T-cell (primary cell): ENCODE measurements at places on chromosomes 1 and 21.

DNA sequence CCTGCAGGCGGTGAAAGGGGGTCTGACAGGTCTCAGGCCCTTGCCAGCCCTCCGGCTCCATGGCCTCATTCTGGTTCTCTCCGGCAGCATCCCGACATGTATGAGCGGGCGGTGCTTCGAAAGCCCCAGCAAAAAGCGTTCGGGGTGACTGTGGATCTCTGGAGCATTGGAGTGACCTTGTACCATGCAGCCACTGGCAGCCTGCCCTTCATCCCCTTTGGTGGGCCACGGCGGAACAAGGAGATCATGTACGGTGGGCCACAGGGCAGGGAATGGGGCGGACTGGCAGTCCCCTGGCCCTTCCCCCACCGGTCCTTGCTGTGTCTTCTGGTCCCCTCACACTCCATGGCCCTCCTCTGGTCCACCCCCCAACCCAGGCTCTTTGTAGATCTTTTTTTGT is 6.3 kb downstream of the IKBKE start:
- DNase-seq, result no peak

DNA sequence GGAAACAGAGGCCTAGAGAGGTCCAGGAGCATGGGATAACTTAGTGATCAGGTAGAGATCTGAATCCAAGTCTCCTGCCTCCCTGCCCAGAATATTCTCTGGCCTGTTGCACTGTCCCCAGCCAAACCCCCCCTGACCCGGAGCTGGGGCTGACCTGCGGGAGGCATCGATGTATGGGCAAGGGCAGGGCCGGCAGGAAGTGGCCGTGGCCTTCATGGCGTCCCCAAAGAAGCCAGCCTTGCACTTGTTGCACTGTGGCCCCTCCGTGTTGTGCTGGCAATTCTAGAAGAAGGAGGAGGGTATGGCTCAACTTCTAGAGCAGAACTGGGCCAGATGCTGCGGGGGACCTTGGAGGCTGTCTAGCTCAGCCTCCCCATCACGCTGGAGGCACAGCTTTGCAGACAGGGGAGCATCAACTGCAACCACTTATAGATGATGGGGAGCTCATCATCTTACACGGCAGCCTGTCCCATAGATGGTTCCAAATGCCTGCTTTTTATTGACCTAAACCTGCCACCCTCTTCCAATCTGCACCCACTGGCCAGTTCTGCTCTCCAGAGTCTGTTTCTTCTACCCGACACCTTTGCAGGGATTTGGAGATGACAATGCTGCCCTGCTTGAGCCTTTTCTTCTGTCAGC is 58.2 kb downstream of the HSPG2 start:
- no peak for DNase-seq

DNA sequence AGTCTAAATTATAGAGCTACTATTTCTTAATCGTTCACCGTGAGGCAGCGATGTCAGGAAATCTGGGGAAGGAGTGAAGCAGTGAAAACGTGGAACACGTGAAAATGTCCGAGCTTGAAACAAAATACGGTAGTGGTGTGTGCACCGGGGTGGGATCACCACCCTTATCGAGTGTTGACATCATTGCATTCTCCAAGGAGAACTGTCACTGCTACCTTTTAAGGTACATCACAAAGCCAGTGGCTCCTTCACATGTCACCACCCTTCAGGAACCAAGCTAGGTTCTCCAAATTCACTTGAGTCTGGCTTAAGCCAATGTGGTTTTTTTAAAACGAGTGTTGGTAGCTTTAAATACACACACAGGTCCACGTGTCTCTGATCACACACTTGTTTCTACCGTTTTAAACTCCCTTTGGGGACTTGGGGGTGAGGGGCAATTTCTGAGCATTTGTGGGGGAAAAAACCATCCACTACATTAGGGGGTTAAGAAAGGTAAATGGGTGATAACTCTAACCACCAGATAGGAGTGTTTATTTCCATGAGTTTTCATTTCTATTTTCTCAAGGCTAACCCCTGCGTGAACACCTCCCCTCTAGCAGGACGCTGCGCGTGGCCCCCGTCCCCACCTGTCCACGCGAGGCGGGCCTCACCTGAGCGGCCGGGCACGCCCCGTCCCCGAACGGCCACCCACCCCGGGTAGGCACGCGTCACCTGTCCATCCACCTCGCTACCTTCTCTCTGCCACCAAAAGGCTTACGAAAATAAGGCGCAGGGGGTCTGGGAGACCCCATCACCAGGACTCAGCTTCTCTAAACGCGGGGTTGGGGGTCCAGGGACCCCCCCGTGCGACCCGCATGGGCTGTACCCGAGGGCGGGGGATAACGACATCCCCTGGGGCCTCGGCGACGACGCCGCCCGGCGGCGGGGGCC is 978 bp downstream of the PRDM15 start:
- peak; percentile 6 for DNase-seq

GRCh38 chr1:183242556-183242955 is 56.5 kb downstream of the LAMC2 start:
- no peak for DNase-seq

DNA sequence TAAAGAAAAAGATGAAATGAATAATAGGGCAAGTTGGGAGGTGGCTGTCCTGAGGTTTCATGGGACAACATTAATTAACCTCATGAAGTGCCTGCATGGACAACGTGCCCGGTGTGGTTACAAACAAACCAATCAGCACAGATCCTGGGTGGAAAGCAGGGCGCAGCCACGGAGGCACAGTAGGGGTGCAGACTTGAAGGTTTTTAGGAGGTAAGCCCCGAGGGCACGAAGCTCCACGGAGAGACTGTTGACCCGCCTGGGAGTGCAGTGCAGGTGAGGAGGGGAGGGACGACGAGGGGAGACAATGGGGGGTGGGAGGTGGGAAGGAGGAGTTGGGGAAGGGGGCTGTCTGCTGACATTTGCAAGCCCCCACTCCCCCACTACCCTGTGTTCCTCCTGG is 2.3 kb upstream of the RIPK4 start:
- no peak for DNase-seq

DNA sequence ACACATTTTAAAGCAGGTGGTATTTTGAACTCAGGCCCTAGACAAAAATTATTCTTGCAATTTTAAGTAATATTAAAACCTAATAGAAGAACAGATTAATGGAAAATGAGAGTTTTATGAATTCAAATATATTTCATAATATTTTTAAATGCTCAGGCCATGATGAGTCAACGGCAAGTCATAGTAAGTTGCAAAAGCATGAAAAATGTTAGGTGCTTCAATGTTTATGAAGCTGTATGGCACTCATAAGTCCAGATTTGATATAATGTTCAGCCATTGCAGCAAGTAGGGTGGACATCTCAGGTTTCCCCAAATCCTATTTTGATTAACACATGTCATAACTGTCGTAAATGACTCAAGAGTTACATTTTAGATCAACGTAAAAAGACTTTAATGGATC is 112.6 kb downstream of the GRIK1 start:
- no peak for DNase-seq

GRCh38 chr21:46253610-46254124 is 25.1 kb upstream of the LSS start:
- DNase-seq, result peak; percentile 69

DNA sequence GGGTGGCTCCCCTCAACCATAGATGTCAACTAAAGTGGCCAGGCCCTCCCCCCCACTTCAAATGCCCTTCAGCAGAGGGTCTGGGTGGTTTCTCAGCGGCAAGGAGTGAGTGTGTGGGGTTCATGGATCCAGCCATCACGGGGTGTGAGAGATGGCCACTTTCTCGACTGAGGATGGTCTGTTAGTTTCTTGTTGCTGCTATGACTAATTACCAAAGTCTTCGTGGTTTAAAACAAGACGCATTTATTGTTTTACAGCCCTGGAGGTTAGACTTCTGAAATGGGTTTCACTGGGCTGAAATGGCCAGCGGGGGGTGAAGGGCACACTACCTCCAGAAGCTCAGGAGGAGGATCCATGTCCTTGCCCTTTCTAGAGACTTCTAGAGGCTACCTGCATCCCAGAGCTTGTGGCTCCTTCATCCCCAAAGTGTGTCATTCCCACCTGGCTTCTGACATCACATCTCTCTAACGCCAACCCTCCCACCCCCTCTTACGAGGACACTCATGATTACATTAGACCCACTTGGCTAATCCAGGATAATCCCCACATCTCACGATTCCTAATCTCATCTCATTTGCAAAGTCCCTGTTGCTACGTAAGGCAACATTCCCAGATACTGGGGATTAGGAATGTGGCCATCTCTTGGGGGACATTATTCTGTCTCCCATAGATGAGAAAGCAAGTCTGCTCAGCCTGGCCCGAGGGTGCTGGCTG is 53.0 kb downstream of the EPHB2 start:
- no peak for DNase-seq

DNA sequence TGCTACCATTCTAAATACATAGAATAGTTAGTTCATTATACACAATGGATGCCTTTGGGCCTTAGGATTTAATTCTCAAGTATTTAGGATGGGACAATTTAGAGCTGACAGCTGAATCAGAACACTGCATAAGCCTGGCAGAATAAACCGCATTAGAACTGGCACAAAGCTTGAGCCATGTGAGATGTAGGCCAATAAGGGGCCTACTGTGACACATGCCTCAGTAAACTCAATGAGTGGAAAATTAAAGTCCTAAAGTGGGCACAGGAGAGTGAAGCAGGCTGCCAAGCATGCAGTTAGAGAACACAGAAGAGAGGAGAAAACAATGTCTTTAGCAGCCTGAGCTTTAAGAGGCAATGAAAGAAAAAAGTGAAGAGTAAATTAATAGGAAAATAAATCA is 24.3 kb downstream of the SCYL3 start:
- no peak for DNase-seq

GRCh38 chr1:202056644-202057334 is 46.4 kb downstream of the ELF3 start:
- DNase-seq, result no peak

DNA sequence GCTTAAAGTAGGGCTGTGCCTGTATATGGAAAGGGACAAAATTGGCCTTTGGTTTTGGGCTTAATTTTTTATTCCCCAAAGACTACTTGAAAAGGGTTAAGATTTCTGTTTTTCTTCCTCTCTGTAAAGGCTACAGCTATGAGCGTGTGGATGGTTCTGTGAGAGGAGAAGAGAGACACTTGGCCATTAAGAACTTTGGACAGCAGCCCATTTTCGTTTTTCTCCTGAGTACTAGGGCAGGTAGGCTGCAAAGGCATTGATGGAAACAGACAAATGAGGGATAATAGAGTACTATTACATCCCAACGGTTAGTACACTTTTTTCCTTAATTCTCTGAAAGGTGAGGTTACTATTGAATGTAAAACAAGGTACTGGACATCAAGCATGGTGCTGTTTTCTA is 29.6 kb downstream of the CHD1L start:
- no peak for DNase-seq

- DNase-seq, result peak; percentile 20
Measured at GRCh38 chr1:24641646-24642151, 1.4 kb upstream of the SRRM1 start.

DNA sequence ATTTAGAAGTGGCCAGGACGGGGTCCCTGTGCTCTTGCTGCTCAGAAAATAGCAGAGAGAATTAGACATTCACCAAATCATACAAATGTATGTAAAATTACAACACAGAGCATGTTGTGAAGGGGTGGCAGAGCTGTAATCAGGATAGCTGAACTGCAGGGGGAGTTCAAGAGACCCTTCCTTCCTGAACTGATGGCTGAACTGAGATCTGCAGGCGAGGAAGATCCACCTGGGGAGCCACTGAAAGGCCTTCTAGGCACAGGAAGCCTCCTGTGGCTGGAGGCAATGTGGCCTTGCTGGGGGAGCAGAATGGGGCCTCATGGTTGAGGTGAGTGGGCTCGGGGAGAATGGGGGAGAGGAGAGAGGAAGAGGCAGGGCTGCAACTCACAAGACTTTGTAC is 216.5 kb downstream of the PRDM2 start:
- no peak for DNase-seq

- DNase-seq, result no peak
Measured at GRCh38 chr1:167293057-167293456, 72.4 kb downstream of the POU2F1 start.

DNA sequence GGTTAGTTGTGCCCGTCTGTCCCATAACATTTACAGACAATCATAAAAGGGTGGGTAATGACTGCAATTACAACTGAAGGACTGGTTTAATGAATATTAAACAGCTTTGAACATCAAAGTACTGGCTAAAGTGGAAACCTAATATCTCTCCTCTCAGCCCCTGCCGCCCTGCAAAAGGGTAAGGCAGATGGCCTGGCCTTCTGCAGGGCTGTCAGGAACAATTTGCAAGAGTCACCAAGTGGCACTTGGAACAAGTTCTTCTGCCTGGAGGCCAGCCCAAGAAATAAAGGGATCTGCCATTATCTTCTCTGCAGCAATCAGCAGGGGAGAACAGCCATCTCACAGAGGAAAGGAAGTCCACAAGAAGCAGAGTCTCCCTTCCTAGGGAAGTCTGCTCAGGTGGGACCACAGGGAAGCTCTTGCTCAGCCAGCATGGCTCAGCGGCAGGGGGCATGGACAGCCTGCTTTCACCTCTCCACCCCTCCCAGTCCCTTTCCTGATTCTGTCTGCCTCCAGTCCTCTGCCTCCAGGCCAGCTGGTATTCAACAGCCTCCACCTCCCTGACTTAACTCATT is 96.1 kb downstream of the TRABD2B start:
- DNase-seq, result no peak

DNA sequence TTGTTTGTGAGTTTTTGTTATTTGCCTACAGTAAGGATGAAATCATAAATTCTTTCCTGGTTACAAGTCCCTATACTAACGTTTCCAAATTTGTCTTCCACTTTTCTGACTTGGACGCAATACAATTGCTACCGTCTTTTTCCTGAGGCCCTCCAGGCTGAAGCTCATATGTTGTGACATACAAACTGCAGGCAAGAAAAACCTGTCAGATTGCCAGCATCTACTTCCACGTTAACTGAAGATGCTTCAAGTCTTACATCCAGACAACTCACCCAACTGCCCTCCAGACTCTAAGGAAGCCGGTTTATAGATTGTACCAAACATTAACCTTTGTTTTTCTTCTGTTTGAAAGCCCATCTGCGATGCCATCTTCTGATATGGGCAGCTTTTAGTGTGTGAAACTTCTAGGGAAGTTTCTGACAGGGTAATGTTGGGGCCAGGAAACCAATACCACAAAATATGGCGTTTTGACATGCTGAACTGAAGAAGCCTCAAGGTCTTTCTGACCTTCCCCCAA is 21.4 kb upstream of the RNF11 start:
- DNase-seq, result no peak

- DNase-seq, result no peak
Measured at GRCh38 chr1:121538943-121539575, 354.3 kb downstream of the SRGAP2C start.

GRCh38 chr1:13832100-13832499 is 132.1 kb downstream of the PRDM2 start:
- DNase-seq, result no peak

- DNase-seq, result no peak
Measured at GRCh38 chr1:112697781-112698201, 9.1 kb downstream of the RHOC start.

- DNase-seq, result no peak
Measured at GRCh38 chr1:52145137-52145536, 3.2 kb downstream of the ZFYVE9 start.

DNA sequence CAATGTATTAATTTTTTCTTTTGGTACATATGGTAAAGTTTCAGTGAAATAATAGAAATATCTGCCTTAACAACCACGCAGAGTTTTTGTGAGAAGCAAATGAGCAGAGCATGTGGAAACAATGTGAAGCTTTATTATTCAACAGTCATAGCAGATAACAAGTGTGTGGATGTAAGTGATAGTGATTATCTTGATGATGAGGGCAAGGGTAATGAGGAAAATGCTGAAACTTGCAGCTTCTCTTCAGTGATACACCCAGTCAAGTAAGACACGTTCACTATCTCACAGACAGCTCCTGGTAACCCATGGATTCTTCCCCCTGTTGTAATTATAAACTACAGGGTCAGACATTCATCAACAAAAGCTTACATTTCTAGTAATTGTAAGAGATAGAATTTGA is 14.6 kb upstream of the OR2L5 start:
- DNase-seq, result no peak

GRCh38 chr21:33070998-33071769 is 1.2 kb downstream of the OLIG1 start:
- no peak for DNase-seq
